ENCODE measurements at places on chromosomes 5 and 9. TPM values are rescaled to one million over a fixed set of nuclear protein-coding genes. Genes with fewer than 3 reads are reported as not detected.

The PCDHA7 gene
- total RNA-seq = 47.0 TPM

The GABRA6 gene
- not detected for total RNA-seq

The EIF4EBP3 gene
- total RNA-seq = not detected

The AQP7 gene
- total RNA-seq = not detected

The BTNL3 gene
- total RNA-seq = not detected

The NR2F1-AS1 gene
- 107 TPM for total RNA-seq

The IFNA21 gene
- total RNA-seq = not detected

The SLC34A3 gene
- total RNA-seq = not detected

The MAN2A1 gene
- 69.5 TPM for total RNA-seq

The HAVCR1 gene
- total RNA-seq = 0.94 TPM

The SOX30 gene
- not detected for total RNA-seq

The SQSTM1 gene
- 58.8 TPM for total RNA-seq

The EQTN gene
- 8.1 TPM for total RNA-seq

The AIF1L gene
- total RNA-seq = 21.0 TPM

The OGN gene
- 1.6 TPM for total RNA-seq

The RAI14 gene
- 54.8 TPM for total RNA-seq

The LCN1 gene
- not detected for total RNA-seq

The PCSK5 gene
- 17.5 TPM for total RNA-seq

The CCDC152 gene
- 8.1 TPM for total RNA-seq

The ZBED3 gene
- 4.4 TPM for total RNA-seq

The SOHLH1 gene
- total RNA-seq = not detected

The RORB gene
- total RNA-seq = 55.7 TPM

The PTAR1 gene
- 99.5 TPM for total RNA-seq

The ADAMTSL2 gene
- 3.8 TPM for total RNA-seq

The PDLIM4 gene
- total RNA-seq = 4.4 TPM

The ASPN gene
- 1.3 TPM for total RNA-seq

The GPX8 gene
- total RNA-seq = 0.63 TPM

The CCL21 gene
- not detected for total RNA-seq

The MEGF9 gene
- total RNA-seq = 61.3 TPM

The SAXO1 gene
- under 0.01 TPM for total RNA-seq

The SERF1B gene
- total RNA-seq = 62.9 TPM

The DNLZ gene
- 12.5 TPM for total RNA-seq
